Smooth muscle cell of bladder (primary cell): ENCODE measurements at places on chromosomes 1 and 21. TPM values are rescaled to one million over a fixed set of nuclear protein-coding genes. Genes with fewer than 3 reads are reported as not detected.

The CALML6 gene
- total RNA-seq, result 0.28 TPM in 2 replicates

The LRRC71 gene
- total RNA-seq, result not detected in 2 replicates

The CEP350 gene
- 60.4 and 63.4 TPM in 2 replicates for total RNA-seq

The FAM78B gene
- 0.14 and 0.28 TPM in 2 replicates for total RNA-seq

The OR2T11 gene
- total RNA-seq, result not detected in 2 replicates

The BARHL2 gene
- total RNA-seq, result not detected in 2 replicates

The ZSCAN20 gene
- total RNA-seq, result 8.7 and 11.1 TPM in 2 replicates

The PGBD5 gene
- 0.57 and 0.83 TPM in 2 replicates for total RNA-seq

The CFAP57 gene
- 0.28 TPM in 2 replicates for total RNA-seq

The PRMT6 gene
- 10.4 and 14.5 TPM in 2 replicates for total RNA-seq

The TEDDM1 gene
- total RNA-seq, result not detected in 2 replicates

The CCDC190 gene
- total RNA-seq, result 0.14 TPM in 1 of 2 replicates, not detected in the other

The OR2L13 gene
- not detected in 2 replicates for total RNA-seq

The TNFRSF1B gene
- 7.1 and 10.7 TPM in 2 replicates for total RNA-seq

The SELENON gene
- 9.8 and 14.1 TPM in 2 replicates for total RNA-seq

The CD84 gene
- not detected in 2 replicates for total RNA-seq

The TSSK3 gene
- 0.43 and 0.65 TPM in 2 replicates for total RNA-seq

The RNF186 gene
- not detected in 2 replicates for total RNA-seq

The SERTAD4 gene
- 0.43 and 0.46 TPM in 2 replicates for total RNA-seq

The UBL4B gene
- total RNA-seq, result not detected in 2 replicates

The GRIK3 gene
- total RNA-seq, result not detected in 2 replicates

The PTGFR gene
- total RNA-seq, result 48.5 and 61.8 TPM in 2 replicates

The RBP7 gene
- total RNA-seq, result not detected in 2 replicates

The MOB3C gene
- total RNA-seq, result 9.0 and 11.3 TPM in 2 replicates

The FCRLA gene
- total RNA-seq, result 0.37 and 0.71 TPM in 2 replicates

The PTPRU gene
- 18.8 and 37.9 TPM in 2 replicates for total RNA-seq

The ZNF683 gene
- total RNA-seq, result not detected in 2 replicates

The MYOG gene
- not detected in 2 replicates for total RNA-seq

The SHC1 gene
- 180 and 202 TPM in 2 replicates for total RNA-seq

The MAP3K7CL gene
- 3.1 and 3.7 TPM in 2 replicates for total RNA-seq
